ENCODE measurements at places on chromosomes 6 and 20.

DNA sequence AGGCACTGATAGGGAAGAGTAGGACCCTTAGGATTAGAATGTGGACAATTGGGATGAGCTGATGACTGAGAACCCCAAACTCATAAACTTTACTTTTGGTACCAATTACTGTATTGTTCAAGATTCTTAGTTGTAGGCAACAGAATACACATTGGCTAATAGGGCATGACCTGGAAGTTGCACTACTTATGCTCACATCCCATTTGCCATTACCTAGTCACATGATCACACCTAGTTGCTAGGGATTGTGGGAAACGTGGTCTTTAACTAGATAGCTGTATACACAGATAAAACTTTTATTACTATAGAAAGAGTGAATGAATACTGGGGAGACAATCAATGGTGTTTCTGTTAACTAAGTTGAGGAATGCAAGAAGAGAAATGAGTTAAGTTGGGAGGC is 113.4 kb upstream of the AKIRIN2 start:
- no peak for DNase-seq

GRCh38 chr6:98946266-98946878 is 1.4 kb downstream of the FBXL4 start:
- DNase-seq, result no peak

GRCh38 chr20:217266-217665 is 9.8 kb upstream of the DEFB129 start:
- no peak for DNase-seq

DNA sequence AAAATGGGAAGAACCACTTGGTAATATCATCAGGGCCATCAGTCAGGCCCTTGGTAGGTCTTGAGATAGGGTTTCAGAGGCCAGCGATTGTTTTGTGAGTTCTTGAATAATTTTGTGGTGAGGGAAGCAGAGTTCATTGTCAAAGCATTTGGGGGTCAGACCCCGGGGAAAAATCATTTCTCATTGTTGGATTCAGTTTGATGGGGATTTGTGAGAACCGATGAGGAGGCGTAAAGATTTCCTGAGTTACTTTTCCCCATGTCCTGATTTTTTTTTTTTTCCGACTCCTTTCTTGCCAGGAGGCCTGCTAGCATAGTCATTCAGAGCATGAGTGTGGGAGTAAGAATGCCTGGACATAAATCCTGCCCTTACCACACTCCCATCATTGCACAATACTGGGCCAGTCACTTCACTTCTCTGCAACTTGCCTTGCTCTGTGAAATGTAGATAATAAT is 60.3 kb downstream of the TSHZ2 start:
- no peak for DNase-seq

DNA sequence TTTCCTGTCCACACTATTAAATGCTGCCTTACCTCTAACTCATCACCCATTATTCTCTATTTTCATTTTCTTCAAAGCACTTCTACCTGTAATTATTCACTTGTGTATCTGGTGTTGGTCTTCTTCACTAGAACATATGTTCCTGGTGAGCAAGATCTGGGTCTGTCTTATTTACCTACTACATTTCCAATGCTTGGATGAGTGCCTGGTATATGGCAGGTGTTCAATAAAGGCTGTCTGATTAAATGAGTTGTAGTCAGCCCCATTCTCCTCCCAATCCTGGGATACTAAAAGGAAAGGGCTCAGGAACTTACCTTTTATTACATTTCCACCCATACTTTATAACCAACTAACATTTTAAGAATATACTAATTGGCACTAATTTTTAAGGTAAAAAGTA is 61.0 kb downstream of the CEP162 start:
- no peak for DNase-seq

GRCh38 chr6:5736016-5736738 is 270.5 kb downstream of the NRN1 start:
- no peak for DNase-seq
